ENCODE measurements at places on chromosomes 7 and 10. TPM values are rescaled to one million over a fixed set of nuclear protein-coding genes. Genes with fewer than 3 reads are reported as not detected.

CDHR1 gene
- total RNA-seq, result 0.66 TPM

CPA4 gene
- total RNA-seq, result 0.43 TPM

PARD3 gene
- total RNA-seq, result 39.6 TPM

ADAM22 gene
- total RNA-seq, result 1.8 TPM

ELFN1 gene
- total RNA-seq, result 1.4 TPM

NUTM2A gene
- total RNA-seq, result 0.58 TPM

ZCWPW1 gene
- 4.6 TPM for total RNA-seq

DNA sequence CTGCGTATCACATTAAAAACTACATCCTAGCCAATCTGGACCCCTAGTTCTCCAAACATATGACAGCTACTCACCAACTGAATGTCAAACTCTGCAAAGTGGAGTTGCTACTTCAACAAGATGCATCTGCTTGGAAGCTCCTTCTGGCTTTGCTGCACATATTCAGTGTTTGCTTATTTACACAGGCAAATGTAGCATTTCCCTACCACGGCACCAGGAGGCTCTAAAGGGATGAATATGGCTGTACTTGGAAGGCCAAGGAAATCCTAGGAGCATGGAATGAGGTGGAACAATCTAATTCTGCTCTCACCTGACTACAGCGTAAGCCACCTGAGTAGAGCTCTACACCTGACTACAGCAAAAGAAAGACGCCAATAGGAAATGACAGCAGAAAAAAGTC is 39.7 kb downstream of the MTPAP start:
- DNase-seq, result no peak

- no peak for DNase-seq
Observed at GRCh38 chr7:33200282-33200681, 70.9 kb downstream of the BBS9 start.

DNA sequence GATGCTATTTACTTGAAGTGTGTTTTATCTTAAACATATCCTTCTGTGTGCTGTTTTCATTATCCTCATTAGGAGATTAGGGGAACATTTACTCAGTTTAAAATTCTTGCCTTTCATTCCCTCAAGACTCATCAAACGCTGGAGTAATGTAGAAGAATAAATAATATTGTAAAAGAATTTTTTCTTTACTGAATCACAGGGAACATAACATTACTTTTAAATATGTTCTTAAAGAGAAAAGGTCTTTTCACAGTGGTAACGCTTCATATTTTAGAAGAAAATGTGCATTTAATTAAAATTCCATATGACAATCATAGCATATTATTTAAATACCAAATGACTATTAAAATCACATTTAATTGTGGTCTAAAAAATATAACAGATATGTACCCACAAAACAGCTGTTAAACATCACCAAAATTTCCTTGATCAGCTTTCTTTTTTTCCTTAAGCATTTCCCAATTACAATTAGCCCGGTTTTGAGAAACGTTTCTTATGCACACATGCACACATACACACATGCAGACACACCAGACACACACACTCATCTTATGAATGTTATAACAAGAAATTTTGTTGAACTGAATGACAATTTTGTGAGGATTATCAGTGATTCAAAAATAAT is 102.0 kb upstream of the GLI3 start:
- DNase-seq, result no peak

DNA sequence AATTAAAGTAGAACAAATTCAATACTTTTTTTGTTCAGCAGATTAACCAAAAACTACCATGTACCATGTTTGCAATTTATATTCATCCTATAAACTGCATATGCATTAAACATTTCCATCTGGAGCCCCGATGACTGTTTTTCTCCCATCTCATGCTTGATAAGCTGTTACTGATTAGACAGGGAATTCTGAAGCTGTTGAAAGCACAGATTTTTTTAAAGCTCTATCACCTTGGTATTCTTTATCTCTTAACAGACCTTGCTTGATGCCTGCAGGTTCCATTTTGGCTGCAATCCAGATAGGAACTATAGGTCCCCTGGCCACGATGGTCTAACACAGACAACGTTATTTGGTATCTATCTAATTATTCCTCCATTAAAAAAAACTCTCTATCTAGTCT is 961.7 kb downstream of the CNTNAP2 start:
- DNase-seq, result no peak

DNA sequence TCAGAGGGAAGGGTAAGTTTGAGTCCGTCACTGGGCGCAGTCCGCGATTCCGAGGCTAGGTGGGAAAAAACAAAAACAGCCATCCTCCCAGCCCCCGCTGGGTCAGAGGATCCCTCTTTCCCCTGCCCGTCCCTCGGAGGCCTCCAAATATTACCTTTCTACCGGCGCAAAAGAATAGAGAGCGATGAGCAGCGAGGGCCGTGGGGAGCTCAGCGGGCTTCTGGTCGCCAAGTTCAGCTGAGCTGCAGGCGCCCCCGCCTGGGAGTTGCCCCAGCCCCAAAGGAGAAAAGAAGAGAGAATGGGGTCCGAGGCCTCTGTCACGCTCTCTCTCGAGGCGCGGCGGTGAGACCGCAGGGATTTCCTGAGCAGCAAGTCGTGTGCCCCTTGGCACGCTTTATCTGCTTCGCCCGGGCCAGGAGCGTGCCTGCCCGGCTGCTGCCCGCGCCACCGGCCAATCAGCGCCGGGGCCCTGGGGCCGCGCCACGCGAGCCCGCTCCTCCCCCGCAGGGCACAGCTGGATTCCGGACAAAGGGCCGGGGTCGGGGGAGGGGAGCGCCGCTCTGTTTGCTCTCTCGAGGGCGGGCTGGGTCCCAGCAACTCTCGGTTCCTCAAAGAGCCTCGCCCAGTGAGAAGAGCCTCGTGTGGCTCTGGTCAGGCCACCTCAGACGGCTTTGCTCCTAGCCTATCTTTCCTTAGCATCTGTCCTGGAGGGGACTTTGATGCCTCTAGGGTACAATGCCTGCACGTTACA is at the start of gene NEUROG3:
Gene NEUROG3 (minus strand): TSS at position 367 of the 751 bp plus-strand sequence. CDS start 379 bp downstream, outside the sequence.
- no peak for DNase-seq

DNA sequence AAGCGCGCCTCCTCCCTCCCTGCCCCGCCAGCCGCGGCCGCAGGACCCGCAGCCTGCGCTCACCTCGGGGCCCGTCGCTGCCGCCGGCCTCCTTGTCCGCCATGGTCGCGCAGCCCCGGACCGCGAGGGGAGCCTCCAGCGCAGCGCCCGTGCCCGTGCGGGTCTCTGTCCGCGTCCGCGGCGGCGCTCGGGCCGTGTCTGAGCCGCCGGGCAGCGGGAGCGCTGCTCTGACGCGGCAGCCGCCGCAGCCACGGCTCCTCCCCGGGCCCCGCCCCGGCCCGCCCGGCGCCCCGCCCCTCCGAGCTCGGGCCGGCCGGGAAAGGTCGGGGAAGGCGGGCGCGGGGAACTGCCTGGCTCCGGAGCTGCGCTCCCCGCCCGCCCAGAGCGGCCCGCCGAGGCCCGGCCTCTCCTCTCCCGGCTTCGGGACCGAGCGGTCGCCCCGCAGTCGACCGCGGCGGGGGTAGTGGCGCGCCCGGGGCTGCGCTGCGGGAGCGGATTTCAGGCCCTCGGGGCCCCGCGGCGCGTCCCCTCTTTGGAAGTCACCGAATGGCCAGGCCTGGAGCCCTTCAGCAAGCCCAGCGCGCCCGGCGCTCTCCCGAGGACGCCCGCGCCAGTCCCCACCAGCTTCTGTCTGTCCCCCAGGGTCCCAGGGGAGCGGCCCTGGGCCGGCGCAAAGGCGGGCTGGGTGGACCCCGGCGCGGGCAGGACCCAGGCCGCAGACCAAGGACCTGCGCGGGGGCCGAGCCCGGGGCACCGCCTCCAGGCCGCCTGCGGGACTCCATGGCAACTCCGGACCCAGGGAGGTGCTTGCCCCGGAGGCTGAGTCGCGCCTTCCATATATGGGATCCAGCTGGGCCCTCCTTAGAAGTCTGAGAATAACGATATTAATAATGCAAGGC is at the start of gene HSPA12A:
Gene HSPA12A (minus strand): TSS at position 200 of the 899 bp plus-strand sequence. CDS start 97 bp downstream, at position 103.
- DNase-seq, result peak; percentile 73

GRCh38 chr7:55567571-55567970 is 4.7 kb downstream of the VOPP1 start:
- DNase-seq, result no peak

GRCh38 chr10:32114508-32114907 is 58.3 kb upstream of the KIF5B start:
- DNase-seq, result no peak

GRCh38 chr7:91327346-91327745 is 63.1 kb downstream of the FZD1 start:
- no peak for DNase-seq

- no peak for DNase-seq
Observed at GRCh38 chr10:114180937-114181336, 1.8 kb downstream of the TDRD1 start.

DNA sequence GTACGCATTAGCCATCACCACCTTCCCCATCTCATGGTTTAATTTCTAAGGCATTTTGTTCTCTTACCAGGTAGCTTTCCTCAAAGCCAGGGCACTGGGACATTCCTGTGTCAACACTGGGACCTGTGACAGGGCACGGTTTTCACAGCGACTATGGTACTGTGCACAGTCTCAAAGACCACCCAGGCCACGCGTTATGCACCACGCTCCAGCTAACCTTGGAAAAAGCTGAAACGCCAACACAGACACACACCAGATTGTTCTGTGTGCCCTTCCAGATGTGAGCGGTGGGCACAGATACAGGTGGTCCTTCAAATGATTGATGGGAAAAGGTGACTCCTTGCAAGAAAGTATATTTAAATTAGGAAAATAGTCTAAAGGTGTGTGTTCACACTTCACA is 337.3 kb downstream of the WDR37 start:
- peak; percentile 6 for DNase-seq

- DNase-seq, result no peak
Observed at GRCh38 chr10:13515467-13515866, 13.3 kb downstream of the BEND7 start.

- no peak for DNase-seq
Observed at GRCh38 chr10:45471531-45472310, 97.7 kb downstream of the ALOX5 start.

- DNase-seq, result no peak
Observed at GRCh38 chr10:91569522-91569921, 63.3 kb downstream of the PPP1R3C start.

- no peak for DNase-seq
Observed at GRCh38 chr7:139242741-139243281, 11.8 kb downstream of the UBN2 start.

GRCh38 chr7:33981226-33981625 is 75.9 kb downstream of the BMPER start:
- no peak for DNase-seq

DNA sequence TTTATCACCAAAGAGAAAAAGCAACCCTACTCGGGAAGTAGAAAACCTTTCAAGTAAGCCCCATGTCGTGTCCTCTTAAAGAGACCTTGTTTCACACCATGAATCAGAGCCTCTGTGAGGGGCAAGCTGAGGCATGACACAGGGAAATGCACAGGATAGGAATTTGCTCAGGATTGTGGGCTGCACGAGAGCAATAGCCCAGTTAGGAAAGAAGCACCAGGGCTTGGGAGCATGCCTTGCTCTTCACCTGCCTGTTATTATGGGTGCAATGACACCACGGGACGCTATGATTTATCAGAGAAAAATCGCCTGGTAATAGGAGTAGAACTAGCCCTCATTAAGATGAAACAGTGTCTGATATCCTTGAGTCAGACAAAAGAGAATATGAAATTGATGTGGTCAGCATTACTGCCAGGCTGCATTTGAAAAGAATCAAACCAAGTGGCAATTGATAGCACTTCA is 562.9 kb upstream of the NRP1 start:
- DNase-seq, result no peak

GRCh38 chr10:103241262-103242011 is 4.2 kb upstream of the RPEL1 start:
- DNase-seq, result peak; percentile 90

GRCh38 chr10:42809676-42810075 is 27.1 kb downstream of the BMS1 start:
- no peak for DNase-seq

DNA sequence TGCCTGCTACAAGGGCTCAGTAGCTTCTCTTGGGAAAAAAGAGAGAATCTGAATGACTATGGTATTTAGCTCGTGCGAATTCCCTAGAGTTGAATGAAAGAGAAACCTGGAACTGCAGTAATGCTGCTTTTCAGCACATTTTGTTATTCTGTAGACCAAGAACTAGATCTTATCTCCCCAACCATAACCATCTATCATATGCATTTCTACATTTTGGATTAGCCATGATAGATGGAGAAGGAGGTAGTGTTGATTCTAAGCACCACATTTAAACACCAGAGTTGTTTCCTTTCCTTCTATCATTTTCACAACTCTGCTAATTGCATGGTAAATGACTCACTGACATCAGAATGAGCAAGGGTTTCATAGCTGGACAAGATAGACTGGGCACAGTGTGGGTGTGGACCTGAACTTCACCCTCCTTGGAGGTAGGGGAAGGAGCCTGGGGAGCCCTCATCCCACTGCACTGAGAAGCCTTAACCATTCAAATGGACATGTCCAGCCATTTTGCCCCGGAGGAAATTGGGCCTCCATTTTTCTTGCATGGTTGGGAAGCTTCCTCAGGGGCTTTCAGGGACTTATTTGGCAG is 55.3 kb upstream of the BMPER start:
- no peak for DNase-seq
